ENCODE measurements at places on chromosomes 2 and 18. TPM values are rescaled to one million over a fixed set of nuclear protein-coding genes. Genes with fewer than 3 reads are reported as not detected.

GRCh38 chr2:240630771-240631547 lies 5.7 kb downstream of the GPR35 start:
- DNase-seq = no peak

The CXCR4 gene
- 17.6 TPM for total RNA-seq

The RESP18 gene
- total RNA-seq = not detected

DNA sequence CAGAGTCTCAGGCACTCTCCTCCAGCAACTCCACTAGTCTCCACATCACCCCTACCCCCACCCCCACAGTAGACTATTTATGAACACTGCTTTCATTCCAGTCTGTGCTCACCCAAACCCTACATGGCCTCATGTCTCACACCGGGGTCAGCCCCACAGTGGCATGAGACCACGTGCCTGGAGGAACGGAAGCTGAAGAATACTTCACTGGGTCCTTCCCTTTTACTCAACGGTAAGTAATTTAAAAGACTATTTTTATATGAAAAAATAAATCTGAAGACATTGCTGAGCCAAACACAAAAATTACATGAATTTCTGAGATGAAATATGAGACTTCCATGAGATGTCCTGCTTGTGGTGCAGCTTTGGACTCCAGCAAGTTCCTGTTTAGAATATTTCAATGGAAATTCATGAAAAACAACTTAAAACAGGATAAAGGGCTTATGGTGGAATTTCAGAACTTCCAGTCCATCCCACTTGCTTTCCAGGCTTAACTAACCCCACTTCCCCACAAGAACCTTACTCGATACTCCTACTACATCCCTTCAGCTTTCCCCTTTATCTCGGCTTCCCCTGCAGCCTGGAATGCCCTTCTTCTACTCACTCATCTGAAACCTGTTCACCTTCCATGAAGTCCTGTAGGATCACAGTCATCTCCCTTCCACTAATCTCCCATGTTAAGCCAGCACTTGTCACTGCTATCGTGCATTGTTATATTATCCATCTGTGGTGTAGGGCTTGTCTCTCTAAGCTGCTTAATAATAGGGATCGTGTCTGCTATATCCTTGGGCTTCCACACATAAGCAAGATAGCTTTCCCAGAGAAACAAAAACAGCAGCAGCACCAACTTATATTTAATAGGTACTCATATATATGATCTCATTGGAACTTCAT lies 47.9 kb downstream of the SLC14A1 start:
- DNase-seq = no peak

The RGPD3 gene
- 0.16 TPM for total RNA-seq

The LGALSL gene
- total RNA-seq = 1.9 TPM

DNA sequence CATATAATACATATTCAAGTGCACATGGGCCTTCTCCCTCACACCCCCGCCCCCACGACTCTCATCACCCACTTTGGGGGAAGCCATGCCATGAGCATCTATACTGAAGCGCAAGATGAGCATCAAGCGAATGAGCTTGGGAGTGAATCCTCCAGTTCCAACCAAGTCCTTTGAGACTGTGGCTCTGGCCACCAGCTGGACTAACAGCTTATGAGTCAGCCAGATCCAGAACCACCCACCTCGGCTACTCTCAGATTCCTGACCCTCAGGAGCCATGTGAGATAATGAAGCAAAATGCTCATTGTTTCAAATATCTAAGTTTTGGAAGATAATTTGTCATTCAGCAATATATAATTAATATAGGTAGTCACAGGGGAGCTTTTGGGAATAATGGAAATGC lies 22.2 kb upstream of the IL1RL1 start:
- no peak for DNase-seq

DNA sequence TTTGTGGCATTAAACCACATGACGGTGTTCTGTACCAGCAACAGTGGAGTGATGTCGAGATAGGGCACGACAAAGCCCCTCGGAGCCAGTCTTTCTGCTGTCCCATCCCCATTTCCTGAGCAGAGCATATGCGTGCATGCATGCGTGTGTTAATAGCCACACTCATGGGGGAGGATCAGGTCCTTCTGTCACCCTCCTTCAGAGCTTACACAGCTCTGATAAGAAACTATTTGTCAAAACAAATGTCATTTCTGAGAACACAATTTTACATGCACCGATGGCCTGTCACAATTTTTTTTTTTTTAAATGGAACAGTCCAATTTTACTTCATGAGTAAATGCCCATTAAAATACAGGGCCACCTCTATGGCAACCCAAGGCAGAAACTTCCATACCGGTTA lies 95.9 kb upstream of the ZBTB14 start:
- DNase-seq = no peak

The KIF1A gene
- 3.1 TPM for total RNA-seq

DNA sequence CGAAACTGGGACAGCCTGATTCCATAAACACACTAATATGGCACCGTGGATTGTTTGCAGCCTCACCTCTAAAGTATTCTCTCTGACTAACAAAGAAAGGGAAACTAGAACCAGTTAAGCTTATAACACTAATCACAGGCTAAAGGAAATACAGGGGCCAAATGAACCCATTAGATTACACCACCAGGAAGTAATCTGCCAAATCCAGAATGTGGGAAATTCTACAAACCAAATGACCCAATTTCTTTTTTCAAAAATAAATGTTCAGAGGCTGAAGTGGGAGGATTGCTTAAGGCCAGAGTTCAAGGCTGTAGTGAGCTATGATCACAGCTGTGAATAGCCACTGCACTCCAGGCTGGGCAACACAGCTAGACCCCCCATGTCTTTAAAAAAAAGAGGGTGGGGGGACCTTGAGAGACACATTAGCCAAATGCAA lies 1.5 kb upstream of the MPPE1 start:
- no peak for DNase-seq

DNA sequence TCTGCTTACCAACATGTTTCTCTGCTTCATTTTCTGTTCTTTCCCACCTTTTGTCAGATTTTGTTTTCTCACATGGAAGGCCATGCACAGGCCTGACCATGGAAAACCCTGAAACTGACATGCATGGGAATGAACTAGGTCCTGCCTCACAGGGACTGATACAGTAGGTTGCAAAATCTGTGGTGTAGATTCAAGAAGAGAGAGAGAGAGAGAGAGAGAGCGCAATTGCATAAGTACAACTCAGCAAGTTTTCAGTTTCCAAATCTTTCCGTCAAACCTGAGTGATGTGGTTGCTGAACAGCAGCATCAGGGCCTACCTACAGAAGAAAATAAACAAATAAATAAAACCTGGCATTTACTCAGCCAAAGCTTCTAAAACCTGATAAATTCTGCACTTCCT lies 87.5 kb upstream of the RNF152 start:
- DNase-seq = no peak

The TTC27 gene
- 45.1 TPM for total RNA-seq

The CNDP1 gene
- 0.49 TPM for total RNA-seq
